CD4-positive, alpha-beta T cell treated with Interleukin-1 beta for 1 hour (primary cell): ENCODE measurements at places on chromosomes 16 and 17.
A peak's percentile ranks its signal among the peaks of the same experiment; 100 is the strongest.

- DNase-seq = peak; percentile 7
These were observed 17.5 kb upstream of the CCL22 start for GRCh38 chr16:57341062-57341440.

DNA sequence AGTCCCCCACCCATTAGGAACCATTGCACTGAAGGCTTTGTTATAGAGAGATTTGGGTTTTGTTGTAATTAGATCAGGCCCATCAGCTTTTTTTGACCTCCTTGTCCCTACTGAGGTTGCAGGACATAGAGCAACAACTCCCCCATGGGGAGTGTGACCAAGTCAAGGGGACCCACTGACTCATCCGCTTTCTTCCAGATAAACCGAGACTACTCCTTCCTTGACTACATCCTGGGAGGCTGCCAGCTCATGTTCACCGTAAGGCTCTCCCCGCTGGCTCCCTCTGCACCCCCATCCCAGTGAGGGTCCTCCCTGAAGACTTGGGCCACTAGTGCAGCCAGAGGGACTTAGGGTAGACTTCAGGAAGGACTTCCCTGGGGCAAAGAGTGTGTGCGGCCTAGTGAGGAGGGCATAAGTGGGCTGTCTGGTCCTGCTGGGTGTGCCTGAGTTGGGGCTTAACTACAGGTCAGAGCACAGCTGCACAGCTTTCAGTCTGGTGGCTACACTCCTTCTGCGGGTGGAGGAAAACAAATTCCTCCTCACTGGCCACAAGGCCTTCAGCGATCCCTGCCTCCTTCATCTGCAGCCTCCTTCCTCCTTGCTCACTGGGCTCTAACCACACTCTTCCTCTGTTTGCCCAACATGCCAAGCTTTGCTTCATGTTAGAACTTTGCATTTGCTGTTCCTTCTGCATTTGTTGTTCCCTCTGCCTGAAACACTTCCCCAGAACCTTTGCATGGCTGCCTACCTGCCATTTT is 31.0 kb downstream of the CPNE2 start:
- no peak for DNase-seq

- DNase-seq = no peak
These were observed 187.5 kb upstream of the ZNF469 start for GRCh38 chr16:88195269-88195705.

DNA sequence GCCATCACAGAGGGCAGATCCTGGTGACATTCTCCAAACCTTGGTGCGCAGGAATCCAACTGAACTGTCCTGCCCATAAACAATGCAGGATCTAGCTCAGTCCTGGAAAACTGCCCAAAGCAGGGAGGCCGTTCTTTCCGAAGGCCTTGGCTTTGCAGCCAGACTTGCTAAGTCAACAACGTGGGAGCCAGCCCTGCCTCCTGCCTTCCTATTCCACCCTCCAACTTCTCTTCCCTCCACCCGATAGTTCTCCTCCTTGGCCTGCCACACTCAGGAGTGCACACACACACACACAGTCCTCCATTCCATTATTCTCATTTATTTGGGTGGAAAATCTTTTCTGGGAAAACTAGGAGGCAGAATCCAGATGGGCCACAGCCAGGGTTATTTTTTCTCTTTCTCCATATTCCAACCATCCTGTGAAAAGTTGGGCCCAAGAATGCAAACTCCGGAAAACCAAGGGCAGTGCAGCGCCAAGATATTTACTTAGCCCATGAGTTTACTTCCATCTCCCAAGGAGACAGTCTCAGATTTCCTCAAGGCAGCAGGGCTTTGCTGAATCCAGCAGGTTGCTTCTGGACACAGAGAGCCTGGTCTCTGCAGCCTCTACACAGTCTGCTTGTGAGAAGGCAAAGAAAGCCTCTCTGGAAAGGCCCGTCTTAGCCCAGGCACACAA is 15.8 kb downstream of the COPRS start:
- DNase-seq = no peak

GRCh38 chr16:15044286-15044685 is 11.6 kb downstream of the NTAN1 start:
- no peak for DNase-seq

- DNase-seq = no peak
These were observed 7.3 kb downstream of the KLHL10 start for GRCh38 chr17:41844971-41845370.

- no peak for DNase-seq
These were observed 69.0 kb upstream of the CDH8 start for GRCh38 chr16:62105244-62105643.

- peak; percentile 73 for DNase-seq
These were observed 32.4 kb downstream of the SMARCE1 start for GRCh38 chr17:40615068-40615840.

DNA sequence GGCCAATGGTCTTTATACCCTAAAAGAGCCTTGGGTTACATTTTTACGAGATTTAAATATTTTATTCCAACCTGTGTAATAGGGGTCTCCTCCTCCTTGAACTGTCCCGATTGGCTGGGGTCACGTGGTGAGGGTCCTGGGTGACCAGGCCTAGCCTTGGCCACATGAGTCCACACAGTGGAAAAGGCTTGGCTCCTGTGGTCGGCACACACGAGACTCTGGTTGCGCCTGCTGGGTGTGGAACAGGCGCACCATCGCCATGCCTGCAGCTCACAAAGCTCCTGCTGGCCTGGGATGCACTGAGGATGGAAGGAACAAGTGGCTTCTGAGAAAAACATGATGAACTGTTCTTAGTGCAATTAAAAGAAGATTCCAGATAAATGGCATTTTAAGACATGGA is 103.9 kb upstream of the ZNF750 start:
- no peak for DNase-seq

DNA sequence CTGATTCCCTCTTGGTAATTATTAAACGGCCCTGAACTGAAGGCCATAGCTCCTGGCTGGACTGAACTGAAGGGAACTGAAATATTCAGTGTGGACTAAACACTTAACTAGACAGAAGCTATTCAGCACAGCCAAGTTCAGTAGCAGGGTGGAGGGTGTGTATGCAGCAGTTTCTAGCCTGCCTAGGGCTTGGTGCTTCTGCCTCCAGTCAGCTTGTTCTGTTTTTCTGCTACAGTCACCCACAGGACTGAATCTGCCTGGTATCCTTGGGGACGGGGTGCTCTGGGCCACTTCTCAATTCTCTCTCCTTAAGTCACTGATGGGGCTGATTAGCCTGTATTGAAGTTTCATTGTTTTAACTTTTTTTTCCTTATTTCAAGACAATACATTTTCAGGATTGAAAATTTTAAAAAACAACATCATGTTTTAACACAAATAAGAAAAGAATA is 77.1 kb downstream of the WWP2 start:
- DNase-seq = no peak

GRCh38 chr16:71218306-71218963 is 12.1 kb downstream of the HYDIN start:
- no peak for DNase-seq

GRCh38 chr16:55876854-55877253 is 1.7 kb upstream of the CES5A start:
- DNase-seq = no peak

DNA sequence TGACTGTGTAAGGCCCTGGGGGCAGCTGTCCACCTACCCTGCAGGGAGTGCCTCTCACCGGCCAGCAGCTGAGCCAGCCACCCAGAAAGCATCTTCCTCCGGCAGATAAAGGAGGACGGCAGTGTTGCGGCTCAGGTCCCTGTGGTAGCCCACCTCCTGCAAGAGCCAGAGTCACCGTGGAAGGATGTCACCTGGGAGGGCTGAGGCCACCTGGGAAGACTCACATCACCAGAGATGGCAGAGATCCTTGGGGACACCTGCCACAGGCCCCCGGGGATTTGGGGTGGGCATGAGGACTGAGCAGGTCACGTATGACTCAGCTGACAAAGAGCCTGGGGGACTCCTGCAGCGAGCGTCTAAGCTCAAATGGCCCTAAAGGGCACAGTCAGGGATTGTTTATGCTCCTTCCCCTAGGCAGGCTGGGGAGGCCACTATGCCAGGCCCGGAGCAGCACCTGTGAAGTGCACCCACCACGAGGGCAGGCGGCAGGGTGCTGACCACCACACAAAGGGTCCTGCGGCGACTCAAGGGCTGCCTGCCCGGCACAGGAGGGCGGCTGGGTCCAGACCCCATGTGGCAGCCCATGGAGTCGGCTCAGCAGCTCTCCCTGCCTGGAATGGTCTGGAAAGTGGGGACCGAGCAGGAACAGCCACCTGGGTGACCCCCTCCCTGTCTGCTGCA is 44.1 kb downstream of the TNFRSF13B start:
- DNase-seq = no peak

- no peak for DNase-seq
These were observed 13.5 kb downstream of the SCO1 start for GRCh38 chr17:10683853-10684252.
